Nucleus accumbens (tissue), 56 donors: ENCODE measurements at places on chromosomes 4 and X.
A peak's percentile ranks its signal among the peaks of the same experiment; 100 is the strongest.

GRCh38 chrX:96763608-96764007 is 79.0 kb downstream of the DIAPH2 start:
- DNase-seq: no peak

GRCh38 chr4:25767877-25768725 is 94.7 kb downstream of the SEL1L3 start:
- peak; percentile 5 for DNase-seq

GRCh38 chrX:125646195-125646594 is 326.5 kb downstream of the TEX13C start:
- DNase-seq: no peak

DNA sequence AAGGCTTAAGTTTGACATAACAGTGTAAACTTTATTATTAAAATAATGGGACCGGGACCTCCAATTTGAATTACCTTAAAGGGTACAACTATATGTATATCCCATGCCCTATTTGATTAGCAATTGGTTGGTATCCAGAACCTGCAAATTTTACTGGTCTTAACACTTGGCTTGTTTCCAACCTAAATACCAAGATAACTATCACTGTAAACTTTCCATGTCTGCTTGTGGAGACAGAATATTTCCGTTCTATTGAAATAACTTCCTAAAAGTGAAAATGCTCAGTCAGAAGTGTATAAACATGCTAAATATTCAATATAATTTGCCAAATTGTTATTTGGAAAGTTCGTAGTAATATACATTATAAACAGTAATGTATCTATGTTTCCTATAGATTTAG is 154.0 kb downstream of the TMEM47 start:
- DNase-seq: no peak

GRCh38 chr4:118259111-118259510 is 93.7 kb downstream of the PRSS12 start:
- DNase-seq: no peak

- no peak for DNase-seq
These were observed 362.0 kb upstream of the CT83 start for GRCh38 chrX:116824785-116825184.
